ENCODE measurements at places on chromosomes 2 and 18.
A peak's percentile ranks its signal among the peaks of the same experiment; 100 is the strongest.

DNA sequence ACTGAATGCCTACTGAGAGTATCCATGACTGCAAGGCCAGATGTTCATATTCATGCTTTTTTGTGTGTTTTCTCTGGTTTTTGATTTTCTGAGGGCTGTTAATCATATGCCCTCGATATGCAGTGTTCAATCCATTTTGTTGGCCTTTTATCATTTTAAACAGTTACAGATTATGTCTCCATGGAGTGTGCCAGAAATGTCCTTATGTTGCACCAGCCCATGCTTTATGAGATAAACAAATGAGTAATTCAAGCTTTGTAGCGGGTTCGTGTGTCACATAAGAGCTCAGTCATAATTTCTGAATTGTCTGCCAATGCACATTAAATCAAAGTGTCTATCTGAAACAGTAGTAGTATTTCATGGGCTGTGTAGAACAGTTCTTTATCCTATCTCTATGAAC is 583.0 kb downstream of the THSD7B start:
- peak; percentile 14 for DNase-seq

DNA sequence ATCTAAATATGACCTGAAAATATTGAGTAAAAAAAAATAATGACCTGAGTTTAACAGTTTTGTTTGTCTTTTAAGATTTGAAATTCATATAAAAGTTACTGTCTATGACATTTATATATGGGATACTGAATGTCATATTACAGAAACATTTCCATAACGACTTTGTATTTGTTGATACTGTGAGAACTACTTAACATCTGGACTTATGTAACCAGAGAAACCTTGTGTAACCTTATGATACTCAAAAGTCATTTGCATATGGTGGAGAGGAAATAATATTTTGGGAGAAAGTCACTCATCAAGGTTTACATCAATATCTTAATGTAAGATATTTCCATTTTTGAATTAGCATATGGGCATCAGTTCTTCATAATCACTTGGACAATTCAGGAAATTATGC is 12.6 kb downstream of the MFSD6 start:
- DNase-seq, result no peak

DNA sequence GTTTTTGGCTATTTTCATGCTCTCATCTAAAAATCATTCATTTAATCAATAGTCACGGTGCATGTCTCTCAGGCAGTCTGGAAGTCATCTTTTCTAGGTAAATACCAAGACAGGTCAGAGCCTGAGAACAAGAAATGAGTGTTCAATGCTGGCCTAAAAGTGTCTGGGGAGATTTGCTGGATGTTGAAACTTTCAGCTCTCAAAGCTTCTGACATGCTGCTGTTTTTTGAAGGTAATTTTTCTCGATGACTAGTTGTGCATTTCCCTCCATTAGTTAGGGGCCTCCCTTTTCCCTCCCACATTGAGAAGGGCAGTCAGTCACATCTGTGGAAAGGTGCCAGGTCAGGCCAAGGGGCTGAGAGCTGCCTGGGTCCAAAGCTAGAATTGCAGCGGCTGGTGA is 115.6 kb downstream of the LPIN1 start:
- no peak for DNase-seq

- DNase-seq, result peak; percentile 88
These were observed 3.0 kb downstream of the SCG2 start for GRCh38 chr2:223598994-223599639.

GRCh38 chr2:43184339-43184895 is 42.0 kb downstream of the ZFP36L2 start:
- DNase-seq, result peak; percentile 91

GRCh38 chr2:883260-883802 is 67.3 kb upstream of the SNTG2 start:
- no peak for DNase-seq

- DNase-seq, result no peak
These were observed 49.9 kb downstream of the LPIN2 start for GRCh38 chr18:2963048-2963447.

DNA sequence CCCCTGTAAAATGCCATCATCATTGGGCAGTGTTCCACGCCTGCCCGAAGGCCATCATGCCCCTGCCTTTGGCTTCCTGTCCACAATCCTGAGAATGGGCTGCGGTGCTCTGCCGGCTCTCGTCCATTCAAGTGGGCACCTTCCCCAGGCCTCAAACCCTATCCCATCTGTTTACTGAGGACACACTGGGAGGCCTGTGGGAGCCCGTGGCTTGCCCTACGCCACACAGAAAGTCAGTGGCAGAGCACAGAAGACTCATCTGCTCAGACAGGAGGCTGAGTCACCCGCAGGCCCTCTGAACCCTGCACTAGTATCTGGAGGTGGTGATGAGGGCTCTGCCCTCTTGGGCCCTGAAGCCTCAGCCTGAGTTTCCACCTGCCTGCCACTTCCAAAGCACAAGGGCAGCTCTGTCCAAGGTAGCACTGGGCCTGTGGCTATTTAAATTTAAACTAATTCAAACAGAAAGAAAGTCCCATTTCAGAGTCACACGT is 19.1 kb upstream of the ANKRD53 start:
- DNase-seq, result no peak

GRCh38 chr2:8168022-8168717 is 513.7 kb upstream of the ID2 start:
- no peak for DNase-seq

DNA sequence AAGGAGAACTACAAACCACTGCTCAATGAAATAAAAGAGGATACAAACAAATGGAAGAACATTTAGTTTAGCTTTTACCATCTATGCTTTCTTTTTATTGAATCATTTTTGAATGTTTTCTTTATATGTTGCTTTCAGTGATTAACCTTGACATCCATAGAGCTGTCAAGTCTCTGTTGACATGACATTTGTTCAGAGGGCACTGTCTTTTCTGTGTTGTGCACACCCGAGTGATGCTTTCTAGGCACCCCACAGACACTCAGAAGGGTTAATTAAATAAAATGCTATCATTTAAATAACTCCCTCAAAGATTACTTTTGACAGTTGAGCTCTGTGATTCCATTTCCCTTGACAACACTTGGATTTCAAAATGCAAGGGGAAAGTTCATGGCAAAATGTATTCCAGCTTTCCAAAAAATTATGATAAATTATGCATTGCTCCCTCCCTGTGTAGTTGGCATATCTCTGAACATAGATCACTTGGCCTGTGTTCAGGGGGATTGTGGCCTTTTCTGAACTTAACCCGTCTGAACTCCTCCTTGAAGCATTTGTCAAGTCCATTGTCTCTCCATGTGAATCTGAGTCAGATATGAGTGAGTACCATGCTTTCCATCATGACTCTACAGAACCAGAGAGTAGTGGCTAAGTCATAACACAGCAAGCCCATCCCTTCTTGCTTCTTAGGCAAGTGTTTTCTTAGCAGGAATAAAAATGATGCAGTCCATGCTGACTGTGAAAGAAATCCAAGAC is 372.6 kb downstream of the RPRM start:
- DNase-seq, result peak; percentile 28

DNA sequence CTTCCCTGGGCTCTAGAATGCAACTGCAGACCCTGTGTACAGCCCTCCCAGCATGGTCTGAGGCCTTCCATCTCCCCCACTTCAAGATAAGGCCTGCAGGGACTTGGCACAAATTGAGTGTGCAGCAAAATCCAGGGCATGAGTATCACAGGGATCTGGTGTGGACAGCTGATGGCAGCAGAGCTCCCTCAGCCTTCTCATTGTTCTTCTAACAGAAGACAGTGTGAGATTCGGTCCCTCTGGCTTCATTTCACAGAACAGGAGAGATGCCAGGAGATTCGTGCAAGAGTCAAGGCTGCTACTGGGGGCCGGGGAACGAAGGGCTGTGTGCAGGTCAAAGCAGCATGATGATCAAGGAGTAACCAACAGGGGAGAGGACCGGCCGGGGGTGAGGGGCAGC is 85.8 kb downstream of the UXS1 start:
- DNase-seq, result peak; percentile 21

GRCh38 chr2:189504238-189504637 is 63.0 kb downstream of the WDR75 start:
- DNase-seq, result no peak

DNA sequence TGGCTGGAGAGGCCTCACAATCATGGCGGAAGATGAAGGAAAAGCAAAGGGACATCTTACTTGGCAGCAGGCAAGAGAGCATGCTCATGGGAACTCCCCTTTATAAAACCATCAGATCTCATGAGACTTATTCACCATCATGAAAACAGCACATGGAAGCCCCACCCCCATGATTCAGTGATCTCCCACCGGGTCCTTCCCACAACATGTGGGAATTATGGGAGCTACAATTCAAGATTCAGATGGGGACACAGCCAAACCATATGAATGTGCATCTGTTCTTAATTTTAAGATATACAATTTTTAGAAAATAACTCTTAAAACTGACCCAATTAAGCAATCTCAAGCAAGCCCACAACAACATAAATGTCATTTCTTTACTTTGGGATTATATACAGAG is 12.6 kb downstream of the C18orf63 start:
- DNase-seq, result peak; percentile 92

DNA sequence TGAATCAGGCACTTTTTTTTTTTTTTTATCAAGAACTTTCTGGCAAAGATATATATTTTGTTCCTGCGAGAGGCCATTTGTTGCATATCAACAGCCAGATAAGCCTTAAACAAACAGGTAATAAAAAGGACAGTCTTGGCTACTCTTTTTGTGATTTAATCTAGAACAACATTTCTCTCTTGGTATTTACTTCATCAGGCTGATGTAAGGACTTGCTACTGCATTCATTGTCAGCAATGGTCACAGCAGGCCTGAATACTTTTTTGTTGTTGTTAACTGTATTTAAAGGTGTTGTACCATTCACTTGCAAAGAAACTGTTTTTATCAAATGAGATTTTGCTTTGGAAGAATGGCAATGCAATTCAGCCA is 683.8 kb downstream of the IRS1 start:
- DNase-seq, result no peak

GRCh38 chr2:111094691-111095090 is 26.0 kb upstream of the BCL2L11 start:
- DNase-seq, result no peak

DNA sequence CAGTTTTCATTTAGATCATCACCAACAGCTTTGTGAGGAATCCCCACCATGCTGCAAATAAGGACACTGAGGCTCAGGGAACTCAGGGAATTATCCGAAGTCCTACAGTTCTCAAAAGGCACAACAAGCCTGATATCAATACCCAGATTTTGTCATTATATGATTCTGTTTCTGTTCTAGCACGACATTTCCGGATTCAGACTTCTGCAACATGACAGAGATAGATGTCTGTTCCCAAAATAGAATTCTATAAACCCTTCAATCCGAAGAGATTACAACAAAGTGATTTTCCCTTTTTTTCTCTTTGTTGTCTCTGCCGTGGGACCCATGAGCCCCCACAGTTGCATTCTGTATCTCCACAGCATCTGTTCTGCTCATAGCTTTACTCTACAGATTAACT is 72.0 kb downstream of the DOCK10 start:
- no peak for DNase-seq

DNA sequence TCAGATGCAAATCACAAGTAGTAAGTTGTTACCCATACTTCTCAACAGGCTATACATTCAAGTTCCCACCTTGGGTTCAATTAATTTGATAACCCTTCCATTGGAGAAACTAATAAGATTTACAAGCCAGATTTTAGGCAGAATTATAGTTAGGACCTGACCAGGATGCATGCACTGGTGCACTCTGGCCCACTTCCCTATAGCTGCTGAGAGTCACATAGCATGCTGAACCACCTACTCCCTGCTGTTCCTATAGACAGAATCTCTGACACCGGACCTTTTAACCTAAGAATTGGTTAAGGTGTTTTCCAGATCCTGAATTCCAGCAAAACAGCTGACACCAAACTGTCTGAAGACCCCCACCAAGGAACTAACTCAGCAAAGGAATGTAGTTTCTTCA is 26.2 kb downstream of the FAM210A start:
- no peak for DNase-seq

DNA sequence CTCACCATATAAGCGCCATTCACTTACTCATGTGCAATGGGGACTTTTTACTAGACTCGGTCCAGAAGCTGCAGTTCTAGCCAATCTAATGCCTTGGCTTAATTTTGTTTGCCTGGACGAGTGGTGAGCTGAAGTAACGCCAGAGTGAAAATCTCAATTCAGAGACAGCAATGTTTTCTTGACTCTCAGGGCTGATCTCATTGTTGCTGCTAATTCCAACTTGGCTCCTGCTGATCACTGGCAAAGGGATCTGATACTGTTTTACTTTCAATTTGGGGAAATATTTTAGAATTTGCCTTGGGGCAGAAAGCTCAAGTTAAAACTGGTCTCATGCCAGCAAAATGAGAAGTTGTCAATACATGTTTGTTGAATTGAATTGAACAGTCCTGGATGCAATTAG is 906.6 kb upstream of the CDH2 start:
- peak; percentile 27 for DNase-seq

- DNase-seq, result no peak
These were observed 96.0 kb upstream of the CDCA7 start for GRCh38 chr2:173258701-173259100.

All from fibroblast of mammary gland (primary cell).